GM12864 (cell line): ENCODE measurements at places on chromosomes 12 and 14.

- no peak for DNase-seq
Measured at GRCh38 chr14:30299915-30300314, 259.0 kb upstream of the G2E3 start.

DNA sequence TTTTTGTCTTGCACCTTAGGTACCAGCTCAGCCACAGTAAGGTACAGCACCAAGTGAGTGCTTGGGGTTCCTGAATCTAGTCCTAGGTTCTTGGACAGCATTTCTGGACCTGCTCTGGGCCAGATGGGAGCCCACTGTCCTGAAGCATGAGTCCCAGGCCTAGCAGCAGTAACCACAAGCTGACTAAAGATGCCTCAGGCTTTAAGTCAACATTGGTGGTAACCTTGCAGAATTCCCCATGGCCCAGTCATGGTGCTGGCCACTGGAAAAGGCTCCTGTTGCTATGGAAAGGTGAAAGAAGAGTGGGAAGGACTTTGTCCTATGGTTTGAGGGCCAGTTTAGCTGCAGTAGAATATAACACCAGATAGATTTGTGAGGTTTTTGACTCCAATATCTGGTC is 86.9 kb upstream of the CLEC14A start:
- no peak for DNase-seq

GRCh38 chr14:101932673-101933072 is 31.7 kb upstream of the DYNC1H1 start:
- no peak for DNase-seq

GRCh38 chr12:90102957-90103652 is 394.5 kb upstream of the ATP2B1 start:
- DNase-seq: peak; percentile 18

- peak; percentile 90 for DNase-seq
Measured at GRCh38 chr14:95265106-95266094, 54.3 kb downstream of the CLMN start.
